Stimulated activated CD8-positive, alpha-beta memory T cell treated with anti-CD3 and anti-CD28 coated beads, Interleukin-2, amount 100 ng/mL, for 1 hour (primary cell): ENCODE measurements at places on chromosomes 3 and 15.

- no peak for DNase-seq
Observed at GRCh38 chr3:34583451-34583850, 785.0 kb downstream of the PDCD6IP start.

DNA sequence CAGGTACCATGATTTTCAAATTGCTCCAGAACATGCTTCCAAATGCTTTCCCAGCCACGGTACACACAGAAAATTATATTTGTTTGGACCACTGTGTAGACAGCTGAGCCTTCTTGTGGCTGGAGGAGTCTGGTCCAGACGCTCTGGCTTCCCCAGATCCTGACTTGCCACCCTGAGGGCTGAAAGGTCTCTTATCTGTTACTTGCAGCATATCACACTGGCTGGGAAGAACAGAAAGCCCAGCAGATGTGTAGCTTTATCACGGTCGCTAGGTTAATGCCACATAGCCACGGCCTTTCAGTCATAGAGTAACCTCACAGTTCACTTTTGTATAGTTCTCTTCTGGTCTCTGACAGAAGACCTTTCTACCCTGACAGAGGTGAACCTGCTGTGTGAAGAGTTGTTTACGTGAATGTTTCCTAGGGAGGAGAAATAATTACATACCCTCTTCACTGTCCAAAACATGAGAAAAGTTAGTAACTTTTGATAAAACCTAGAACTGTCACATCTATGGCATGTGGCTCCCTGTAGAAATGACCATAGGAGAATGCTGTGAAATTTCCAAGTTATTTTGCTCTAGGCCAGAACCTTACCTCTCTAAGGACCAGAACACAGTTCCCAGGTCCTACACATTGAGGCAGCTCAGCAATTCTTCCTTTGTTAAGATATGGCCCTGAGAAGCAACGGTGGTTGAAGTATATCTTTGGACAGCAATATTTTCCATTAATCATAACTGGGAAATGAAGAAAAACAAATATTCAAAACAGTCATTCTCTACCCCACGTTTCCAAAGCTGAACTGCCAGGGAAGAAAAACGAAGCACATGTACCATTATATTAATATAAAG, 15.8 kb upstream of the STIMATE start:
- DNase-seq = no peak

GRCh38 chr3:170839518-170840100, 30.4 kb downstream of the RPL22L1 start:
- no peak for DNase-seq

DNA sequence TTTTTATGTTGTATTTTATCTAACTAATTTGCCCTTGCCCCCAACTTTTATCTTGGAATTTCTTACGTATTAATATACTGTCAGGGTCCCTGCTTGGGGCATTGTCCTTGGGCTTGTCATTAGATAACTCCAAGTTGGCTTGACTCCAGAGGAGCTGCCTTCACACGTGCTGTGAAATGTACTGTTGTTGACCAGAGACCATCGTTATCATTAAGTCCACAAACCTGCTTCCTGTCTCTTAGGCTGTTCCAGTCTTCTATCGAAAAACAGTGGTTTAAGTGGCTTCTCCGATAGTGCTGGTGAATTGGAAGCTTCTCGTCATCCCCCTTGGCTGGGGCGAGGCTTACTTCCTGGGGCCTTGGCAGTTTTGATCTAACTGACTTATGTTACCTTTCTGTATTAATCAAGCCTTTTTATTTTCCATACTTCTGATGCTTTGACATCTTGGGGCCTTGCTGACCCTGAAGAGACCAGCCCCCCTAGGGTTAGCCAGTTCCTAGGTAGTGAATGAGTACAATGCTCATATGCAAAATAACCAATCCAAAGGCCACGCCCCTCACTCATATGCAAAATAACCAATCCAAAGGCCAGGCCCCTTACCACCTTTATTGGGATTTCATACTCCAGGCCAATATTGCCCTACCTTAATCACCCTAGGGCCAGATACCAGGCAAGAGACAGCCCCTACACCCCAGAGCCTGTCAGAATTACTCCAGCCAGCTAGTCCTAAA, 164.5 kb downstream of the IGF1R start:
- no peak for DNase-seq

- DNase-seq = no peak
Observed at GRCh38 chr3:9986230-9986725, 363 bp downstream of the EMC3 start.

- DNase-seq = no peak
Observed at GRCh38 chr3:178655488-178655887, 119.3 kb downstream of the KCNMB2 start.

DNA sequence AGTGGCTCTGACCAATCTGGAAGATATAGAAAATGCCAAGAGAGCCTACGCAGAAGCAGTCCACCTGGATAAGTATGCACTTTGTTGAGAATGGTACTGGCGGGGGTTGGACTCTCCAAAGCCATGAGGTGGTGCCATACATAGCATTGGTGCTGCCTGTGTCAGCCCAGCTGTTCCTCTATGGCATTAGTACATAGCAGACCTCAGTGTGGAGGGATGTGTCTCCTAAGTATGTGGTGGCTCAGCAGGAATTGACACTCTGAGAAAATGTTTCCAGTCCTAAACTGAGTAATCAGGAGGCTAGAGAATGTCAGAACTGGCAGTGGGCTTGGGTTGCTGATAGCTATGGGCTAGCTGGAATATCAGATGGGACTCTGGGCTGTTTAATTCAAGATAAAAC, 48.4 kb downstream of the ADPGK start:
- DNase-seq = no peak

DNA sequence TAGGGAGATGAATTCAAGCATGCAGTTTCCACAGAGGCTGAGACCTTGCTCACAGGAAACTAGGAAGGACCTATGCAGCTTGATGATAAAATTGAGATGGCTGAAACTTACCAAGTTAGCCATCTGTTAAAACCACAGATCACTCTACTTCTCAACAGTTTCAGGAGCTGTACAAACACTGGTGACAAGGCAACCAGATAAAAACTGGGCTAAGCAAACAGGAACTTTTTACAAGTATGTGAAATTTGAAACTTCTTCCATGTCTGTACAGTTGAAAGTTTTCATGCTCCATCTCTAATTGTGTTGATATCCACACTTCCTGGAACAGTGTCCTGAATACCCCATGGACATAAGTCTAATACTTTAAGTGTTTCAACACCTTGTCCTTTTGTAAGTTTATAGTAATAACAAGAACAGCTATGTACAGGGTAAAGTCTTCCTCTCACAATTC, 78.2 kb downstream of the FAIM start:
- no peak for DNase-seq

DNA sequence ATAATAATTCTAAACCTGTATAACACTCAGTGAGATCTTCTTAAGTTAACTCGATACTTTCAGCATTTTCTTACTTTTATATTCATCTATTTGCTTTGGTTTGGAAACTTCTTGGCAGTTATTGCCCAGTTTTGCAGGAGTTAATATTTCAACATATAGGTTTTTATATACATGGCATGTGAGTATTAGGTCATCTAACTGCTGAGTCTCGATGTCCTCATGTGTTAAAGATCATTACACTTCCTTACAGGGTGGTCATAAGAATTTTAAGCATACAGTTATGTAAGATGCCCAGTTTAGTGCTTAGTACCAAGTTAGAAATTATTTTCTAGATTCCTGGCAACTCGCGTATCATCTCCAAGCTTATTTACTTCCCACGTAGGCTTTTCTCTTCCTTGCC, 62.9 kb downstream of the TMEM39A start:
- no peak for DNase-seq

DNA sequence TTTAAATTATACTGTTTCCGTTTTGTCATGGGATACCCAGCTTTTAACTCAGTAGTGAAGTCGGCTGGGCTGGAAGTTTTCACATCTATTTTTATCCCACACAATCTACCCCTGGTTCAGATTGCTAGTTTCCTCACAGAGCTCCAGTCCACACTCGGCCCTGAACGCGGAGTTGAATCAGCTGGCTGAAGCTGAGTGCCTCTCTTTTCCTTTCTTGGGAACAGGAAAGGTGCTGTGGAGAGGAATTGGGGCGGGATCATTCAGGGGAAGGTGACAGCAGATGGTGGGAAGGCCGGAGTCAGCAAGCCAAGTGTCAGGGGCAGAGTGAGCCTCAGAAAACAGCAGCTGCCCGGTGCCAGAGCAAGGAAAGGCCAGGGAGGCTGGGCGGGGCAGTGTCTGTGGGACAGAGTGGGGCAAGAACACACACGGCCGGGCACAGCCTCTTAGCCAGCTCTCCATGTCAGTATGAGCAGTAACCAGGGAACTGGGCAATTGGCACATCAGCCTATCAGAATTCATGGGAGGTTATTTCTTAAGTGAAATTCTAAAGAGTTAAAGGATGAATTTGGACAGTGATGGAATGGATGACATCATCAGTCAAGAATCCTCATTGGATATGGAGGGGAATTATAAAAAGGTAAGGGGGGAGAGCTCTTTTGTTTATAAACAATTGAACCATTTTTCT, 135.7 kb upstream of the IL12A start:
- DNase-seq = no peak

GRCh38 chr3:57048728-57049127, 11.7 kb upstream of the SPATA12 start:
- DNase-seq = no peak

- no peak for DNase-seq
Observed at GRCh38 chr15:70293138-70293537, 195.4 kb upstream of the TLE3 start.

- DNase-seq = no peak
Observed at GRCh38 chr3:31668242-31668641, 135.5 kb downstream of the STT3B start.

GRCh38 chr15:46646490-46646889, 1011.7 kb downstream of the SQOR start:
- no peak for DNase-seq

DNA sequence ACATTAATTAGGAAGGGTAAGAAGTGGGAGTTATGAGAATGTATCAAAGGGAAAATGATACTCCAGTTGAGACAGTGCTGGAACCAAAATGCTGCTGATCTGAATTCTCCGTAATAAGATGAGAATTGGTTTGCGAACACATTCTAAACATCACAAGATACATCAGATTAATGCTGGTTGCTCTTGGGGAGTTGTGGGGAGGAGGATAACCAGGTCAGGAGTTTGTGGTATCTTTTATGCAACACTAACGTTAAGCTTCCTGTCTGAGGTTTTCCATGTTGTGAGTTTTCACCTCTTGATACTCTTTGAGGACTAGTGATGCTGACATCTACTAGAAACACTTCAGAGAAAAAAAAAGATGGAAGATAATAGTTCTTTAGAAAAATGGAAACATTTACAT, 47.2 kb downstream of the PPARG start:
- DNase-seq = no peak

GRCh38 chr3:144067059-144067458, 95.4 kb downstream of the DIPK2A start:
- DNase-seq = no peak

- no peak for DNase-seq
Observed at GRCh38 chr3:77459926-77460325, 420.0 kb downstream of the ROBO2 start.

DNA sequence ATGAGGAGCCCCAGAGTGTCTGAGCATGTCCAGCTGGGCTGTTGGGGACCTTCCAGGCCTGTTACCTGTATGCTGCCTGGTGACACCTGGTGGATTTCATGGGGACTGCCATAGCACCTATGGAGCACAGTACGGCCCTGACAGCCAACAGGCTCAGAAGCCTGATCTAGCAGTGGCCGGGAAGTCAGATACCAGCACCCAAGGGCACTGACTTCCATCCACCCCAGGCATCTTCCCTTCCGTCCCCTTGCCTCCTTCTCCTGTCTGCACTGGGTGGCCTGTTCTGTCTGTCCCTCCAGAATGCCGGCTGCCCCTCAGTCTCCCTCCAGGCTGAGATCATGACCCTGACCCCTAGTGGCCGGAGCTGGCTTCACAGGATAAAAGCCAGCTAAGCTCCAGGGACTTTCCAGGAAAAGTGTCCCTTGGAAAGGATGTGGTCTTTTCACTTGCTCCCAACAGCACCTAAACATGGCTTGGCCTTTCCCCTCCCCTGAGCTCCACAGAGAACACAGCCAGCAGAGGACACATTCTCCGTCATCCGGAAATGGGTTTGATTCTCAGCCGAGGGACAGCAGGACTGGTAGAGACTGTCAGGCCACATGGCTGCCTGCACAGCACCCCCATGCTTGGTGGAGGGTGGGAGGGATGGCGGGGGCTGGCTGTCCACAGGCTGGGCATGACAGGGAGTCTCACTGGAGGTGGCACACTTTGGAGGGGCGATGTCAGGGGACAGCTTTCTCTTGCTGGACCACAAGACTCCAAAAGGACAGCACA, 9.5 kb downstream of the RPS17 start:
- peak; percentile 24 for DNase-seq

DNA sequence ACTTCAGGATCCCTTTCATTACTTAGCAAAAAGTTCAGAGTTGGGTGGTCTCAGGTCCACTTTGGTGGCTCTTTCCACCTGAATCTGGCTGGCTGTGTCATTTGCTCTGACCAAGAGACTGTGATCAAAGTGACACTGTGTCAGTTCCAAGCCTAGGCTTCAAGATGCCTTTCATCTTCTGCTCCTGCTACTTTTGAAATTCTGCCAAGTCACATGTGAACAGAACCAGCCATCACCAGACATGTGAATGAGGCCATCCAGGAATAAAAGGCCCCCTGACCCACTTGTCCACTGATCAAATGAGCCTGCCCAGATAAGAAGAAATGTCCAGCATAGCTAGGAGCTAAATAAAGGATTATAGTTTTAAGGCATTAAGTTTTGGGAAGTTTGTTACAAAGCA, 132.2 kb downstream of the OSBPL10 start:
- no peak for DNase-seq

DNA sequence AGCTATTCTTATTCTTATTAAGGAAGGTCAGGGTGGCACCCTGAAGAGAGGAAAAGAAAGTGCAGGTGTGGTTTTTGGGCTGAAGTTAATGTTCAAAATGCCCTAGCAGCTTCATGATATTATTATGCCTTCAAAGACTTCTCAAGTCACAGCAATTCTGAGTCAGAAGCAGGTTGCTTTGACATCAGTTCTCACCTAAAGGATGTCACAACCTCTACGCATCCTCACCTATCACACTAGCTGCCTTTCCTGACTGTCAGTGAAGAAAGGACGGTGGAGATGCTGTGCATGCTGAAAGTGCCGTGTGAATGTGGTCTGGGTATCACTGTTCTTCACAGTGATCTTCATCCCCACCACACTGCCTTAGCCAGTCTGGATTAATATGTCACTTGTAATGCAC, 49.6 kb downstream of the NPTN start:
- no peak for DNase-seq

- no peak for DNase-seq
Observed at GRCh38 chr15:41511899-41512369, 1.7 kb downstream of the LTK start.

GRCh38 chr15:45230245-45230965, 21.6 kb upstream of the SLC28A2 start:
- DNase-seq = no peak
